Stimulated activated CD8-positive, alpha-beta memory T cell treated with anti-CD3 and anti-CD28 coated beads, Interleukin-15, amount 100 ng/mL, for 1 hour (primary cell): ENCODE measurements at places on chromosomes 16 and 17.

- DNase-seq = peak; percentile 53
Observed at GRCh38 chr17:81119223-81120148, 45.8 kb upstream of the PVALEF start.

- DNase-seq = no peak
Observed at GRCh38 chr16:81242977-81243618, 4.6 kb downstream of the BCO1 start.

GRCh38 chr17:81065500-81065899 is 30.5 kb downstream of the BAIAP2 start:
- DNase-seq = no peak

DNA sequence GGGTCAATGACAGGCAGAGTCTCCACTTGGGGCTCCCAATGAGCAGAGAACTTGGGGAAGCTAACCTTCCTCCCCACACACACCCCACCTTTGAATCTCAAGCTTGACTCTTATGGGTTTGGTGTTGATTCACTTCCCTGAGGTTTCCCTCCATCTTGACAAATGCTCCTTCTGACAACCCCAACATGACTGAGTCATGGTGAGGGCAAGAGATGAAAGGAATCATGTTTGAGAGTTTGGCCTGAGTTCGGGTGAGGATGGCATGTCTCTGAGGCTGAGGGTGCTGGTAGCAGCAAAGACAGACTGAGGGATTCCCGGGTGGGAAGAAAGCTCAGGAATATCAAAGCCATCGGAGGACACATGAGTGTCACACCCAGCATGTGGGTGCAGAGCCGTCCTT is 18.7 kb downstream of the KRT9 start:
- no peak for DNase-seq

DNA sequence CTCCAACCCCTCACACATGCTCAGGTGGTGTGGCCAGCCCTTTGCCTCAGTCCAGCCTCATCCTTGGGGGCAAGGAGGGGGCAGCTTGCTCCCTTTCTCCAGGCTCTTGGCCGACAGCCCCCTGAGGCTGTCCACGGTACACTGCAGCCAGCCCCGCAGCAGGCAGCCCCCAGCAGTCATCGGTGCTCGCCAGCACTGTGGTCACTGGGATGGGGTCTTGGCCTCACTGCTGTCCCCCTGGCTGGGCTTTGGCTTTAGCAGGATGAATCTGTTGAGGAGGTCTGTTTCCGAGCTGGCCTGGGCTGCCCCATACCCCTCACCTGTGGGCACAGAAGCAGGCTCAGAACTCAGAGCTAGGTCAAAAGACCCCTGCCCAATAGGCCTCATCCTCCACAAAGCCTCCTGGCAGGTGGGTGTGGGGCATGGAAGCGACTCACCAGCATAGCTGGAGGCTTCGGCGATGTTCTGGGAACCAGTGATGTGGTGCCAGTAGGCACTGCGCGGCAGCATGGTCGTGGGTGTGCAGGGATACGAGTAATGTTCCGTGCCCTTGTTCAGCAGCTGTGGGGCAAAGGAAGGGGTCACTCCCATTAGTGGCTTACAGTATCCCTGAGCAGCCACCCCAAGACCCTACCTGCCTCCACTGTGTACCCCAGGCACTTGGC is 10.8 kb downstream of the POLR2C start:
- DNase-seq = no peak

- no peak for DNase-seq
Observed at GRCh38 chr17:74953134-74953687, 17.5 kb downstream of the OTOP3 start.

DNA sequence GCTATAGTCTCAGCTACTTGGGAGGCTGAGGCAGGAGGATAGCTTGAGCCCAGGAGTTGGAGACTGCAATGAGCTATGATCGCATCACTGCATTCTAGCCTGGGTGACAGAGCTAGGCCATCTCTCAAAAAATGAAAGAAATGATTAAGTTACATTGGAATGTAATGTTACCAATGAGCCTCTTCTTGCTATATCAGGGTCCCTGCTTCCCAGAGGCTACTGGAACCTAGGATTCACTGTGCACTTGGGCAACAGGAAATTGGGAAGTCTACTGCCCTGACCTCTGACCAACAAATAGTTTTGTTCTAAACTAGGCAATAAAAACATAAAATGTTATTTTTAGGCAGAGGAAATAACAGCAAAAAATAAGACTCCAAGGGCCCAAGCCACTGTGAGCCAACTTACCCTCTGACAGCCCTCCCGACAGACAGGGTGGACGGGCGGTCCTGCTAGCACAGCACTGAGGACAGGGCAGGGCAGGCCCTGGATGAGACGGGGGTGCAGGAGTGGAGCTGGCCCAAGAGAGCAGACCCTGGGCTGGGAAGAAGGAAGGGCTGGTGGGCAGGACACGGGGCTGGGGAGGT is 27.5 kb downstream of the NSMCE1 start:
- no peak for DNase-seq

GRCh38 chr16:68772871-68773270 is 35.8 kb downstream of the CDH1 start:
- DNase-seq = no peak

DNA sequence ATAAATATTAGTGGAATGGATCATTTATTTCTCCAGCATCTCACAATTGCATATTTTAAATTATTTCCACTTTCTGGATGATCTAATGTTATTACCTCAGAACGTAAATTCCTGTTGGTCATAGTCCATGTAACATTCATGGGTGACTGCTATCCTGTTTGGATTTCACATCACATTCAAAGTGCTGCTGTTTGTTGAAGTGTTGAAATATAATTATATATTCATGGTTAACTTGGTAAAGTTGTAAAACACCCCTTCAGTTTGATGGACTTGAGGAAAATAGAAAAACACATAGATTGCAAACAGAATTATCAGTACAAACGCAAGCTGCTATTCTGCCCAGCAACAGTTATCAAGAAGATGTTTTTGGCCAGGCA is 59.6 kb downstream of the TANGO6 start:
- no peak for DNase-seq

DNA sequence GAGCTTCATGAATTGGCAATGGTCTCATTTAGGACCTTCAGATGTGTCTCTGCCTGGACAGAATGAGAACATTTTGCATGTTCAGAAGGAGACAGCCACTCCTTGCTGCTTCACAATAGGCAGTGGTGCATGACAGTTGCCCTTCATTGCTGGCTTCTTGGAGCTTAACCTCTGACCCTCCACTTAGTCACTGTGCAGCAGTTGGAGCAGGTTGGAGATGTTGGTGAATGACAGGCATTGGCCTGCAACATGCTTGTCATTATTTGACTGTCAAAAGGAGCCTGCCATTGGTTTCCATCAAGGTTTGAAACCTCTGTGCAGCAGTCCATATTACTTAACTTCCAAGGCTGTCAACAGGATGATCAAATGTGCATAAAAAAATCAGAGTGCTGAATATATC is 22.7 kb downstream of the FTO start:
- no peak for DNase-seq

DNA sequence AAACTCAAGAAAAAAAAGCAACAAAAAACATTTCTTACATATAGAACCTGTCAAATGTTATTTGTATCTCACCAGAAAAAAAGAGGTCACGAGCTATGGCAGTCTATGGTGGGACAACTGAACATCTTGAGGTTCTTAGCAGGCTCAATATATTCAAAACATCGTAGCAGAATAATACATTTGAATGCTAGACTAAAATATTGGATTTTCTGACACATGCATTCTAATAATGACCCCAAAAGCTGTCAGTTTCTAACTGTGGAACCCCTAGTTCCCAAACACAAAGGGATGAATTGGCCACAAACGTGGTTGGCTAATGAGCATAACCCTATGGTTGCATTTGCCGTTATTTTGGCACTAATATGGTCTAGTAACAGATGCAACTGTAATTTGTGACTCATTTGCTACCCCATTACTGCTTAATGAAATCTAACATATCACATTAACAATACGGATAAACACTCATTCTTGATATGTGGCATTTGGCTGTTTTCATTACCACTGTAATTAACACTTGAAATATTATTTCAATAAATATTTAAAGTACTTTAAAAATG is 81.2 kb downstream of the TOX3 start:
- no peak for DNase-seq

DNA sequence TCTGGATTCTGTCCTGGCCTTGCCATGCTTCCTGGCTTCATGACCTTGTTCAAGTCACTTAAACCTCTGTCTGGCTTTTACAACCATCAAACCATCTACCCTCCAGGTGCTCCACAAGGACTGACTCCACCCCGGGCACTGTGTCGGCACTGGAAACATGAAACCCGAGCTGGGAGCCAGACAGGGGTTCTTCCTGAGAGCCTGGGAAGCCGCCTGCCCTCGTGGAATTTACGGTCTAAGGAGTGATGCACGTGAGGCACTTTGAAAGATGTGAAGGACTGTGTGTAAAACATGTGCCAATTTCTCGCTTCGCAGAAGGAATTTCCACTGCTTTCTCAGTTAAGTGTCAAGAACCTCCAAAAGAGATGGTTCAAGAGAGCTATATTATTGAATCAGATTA is 11.6 kb downstream of the CDK5R1 start:
- DNase-seq = no peak

- DNase-seq = no peak
Observed at GRCh38 chr16:84524346-84524920, 20.0 kb upstream of the MEAK7 start.

- DNase-seq = no peak
Observed at GRCh38 chr17:49069585-49070273, 62.8 kb upstream of the B4GALNT2 start.

DNA sequence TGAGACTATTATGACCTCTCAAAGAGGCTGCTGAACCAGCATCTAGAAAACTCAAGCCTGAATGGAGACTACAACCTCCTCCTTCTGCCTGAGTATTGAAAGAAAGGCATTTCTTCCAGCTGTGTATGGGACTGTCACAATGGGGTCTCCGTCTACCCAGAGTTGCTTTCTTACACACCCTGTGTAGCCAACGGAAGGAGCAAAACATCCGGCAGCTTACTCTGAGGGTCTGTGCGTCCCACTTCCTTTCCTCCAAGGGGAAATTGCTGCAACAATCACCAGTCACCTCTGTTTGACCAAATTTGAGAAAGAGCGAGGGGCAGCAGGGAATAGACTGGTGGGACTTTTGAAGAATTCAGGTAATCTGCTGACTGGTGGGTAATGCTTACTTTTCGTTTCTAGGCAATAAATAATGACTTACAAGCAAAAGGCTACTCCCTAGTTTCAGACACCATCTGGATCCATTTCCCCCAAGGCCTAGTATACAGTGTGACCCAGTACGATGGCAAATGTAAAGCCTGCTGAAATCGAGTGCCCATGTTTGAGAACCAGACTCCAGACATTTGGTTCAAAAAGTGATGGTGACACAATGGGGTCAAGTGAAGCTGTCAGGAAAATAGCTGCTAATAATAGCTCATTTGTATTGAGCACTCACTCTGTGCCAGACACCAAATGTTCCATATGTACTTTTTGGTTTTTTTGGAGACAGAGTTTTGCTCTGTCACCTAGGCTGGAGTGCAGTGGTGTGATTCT is 81.7 kb downstream of the YPEL2 start:
- no peak for DNase-seq

DNA sequence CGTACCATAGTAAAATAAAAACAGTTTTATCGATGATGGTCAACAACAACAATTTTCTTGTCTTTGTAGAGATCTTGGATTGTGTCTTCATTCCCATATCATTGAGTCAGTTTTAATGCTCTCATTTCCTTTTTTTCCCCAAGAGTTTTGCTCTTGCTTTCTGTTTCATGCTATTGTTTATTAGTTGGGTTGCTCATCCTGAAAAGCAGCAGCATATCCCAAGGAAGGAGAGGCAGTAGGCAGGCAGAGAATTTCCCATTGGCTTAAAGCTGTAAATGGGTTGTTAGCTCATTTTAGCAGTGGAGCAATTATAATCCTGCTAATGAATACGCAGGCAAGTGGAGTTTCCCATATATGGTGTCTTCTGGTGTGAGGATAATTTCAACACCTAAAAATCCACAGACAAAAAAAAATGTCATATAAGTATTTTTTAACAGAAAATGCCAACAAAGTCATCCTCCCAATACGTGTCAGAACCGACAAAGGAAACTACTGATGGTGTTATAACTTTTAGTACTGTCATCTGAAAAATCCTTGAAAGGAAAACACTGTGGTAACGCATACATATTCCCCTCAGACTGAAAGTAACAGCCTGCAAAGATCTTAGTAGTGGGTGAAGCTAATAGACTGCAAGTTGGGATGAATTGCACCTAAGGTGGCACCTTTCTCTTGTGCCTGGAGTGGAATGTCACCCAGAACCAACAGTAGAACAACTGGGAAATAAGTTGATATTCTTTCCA is 218.3 kb downstream of the FTO start:
- DNase-seq = no peak

- DNase-seq = no peak
Observed at GRCh38 chr16:14444979-14445810, 184.9 kb downstream of the PARN start.

DNA sequence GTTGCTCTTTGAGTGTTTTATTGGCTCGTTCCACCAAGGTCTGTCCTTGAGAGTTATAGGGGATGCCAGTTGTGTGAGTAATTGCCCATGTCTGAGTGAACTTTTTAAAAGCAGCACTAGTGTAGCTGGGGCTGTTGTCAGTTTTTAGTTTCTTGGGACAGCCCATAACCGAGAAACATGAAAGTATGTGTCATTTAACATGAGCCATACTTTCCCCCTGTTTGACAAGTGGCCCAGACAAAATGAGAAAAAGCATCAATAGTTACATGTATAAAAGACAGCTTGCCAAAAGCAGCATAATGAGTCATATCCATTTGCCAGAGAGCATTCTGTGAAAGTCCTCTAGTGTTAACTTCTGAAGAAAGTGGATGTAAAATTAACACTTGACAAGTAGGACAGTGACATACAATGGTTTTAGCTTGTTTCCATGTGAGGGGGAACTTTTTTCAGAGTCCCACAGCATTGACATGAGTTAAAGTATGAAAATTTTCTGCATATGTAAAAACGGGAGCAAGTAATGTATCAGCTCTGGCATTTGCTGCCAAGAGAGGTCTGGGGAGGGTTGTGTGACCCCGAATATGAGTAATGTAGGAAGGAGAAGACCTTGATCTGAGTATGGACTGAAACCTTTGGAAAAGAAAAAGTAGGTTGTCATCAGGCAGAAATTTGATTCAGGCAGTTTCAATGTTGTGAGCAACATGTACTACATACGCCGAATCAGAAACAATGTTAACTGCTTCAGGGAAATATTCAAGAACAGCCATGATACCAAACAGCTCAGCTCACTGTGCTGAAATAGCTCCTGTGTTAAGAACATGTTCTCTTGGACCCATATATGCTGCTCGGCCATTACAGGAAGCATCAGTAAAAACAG is 56.8 kb upstream of the ARL4D start:
- DNase-seq = no peak
